T-cell (primary cell): ENCODE measurements at places on chromosomes 16 and 17.

DNA sequence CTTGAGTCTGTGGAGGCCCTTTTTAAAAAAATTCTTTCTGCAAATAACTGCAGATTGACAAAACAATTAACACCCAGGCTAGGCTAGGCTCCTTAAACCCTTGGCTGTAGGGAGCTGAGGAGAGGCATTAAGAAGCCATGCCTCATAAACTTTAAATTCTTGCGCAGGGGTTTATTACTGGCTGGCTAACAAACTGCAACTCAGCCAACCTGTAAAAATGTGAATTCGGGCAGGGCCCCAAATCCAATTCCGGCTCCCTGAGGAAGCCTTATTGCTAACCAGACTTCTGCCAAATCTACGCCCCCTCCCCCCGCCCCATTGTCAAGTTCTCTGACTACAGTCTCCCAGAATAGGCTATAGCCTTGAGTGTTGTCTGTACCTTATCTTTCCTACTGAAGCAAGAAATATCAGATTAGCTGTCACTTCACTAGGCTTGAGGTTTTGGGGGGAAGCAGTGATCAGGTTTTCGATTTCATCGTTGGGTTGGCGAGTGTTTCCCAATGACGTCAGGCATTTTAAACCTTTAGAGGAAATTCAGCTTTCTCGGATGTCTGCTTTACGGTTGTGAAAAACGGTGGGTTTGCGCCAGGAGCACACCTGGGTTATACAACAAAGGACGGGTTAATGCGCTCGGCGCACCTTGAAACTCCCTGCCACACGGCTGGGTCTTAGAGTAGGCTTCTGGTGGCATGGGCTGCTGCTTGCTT, 2.0 kb downstream of the CDH3 start:
- no peak for DNase-seq

DNA sequence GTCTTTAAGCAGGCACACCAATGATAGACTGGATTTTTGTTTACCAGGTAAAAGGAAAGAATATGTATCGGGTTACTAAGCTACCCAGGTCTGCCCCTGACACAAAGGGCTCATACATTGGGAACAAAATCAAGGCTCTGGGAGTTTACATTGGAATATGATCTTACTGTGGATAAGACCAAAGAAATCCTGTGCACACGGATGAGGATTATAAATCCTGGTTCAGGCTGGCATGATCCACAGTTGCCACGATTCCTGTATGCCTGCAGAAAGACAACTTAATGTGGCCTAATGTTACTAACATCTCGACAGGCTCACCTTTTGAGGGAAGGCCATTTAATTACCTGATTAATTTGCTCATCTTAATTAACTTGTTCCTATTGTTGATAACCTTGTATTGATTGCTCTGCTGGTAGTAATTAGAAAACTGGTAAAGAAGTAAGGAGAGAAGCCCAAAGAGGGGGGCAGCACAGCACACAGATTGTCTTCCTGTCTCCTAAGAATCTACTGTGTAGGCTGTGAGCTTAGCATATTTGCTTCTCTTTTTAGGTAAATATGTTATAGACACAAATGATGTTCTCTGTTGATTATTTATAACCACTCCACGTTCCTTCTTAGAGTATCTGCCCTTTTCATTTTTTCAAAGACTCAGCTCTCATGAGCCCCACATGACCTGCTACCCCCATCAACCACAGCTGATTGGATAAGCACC, 51.0 kb upstream of the TOX3 start:
- no peak for DNase-seq

DNA sequence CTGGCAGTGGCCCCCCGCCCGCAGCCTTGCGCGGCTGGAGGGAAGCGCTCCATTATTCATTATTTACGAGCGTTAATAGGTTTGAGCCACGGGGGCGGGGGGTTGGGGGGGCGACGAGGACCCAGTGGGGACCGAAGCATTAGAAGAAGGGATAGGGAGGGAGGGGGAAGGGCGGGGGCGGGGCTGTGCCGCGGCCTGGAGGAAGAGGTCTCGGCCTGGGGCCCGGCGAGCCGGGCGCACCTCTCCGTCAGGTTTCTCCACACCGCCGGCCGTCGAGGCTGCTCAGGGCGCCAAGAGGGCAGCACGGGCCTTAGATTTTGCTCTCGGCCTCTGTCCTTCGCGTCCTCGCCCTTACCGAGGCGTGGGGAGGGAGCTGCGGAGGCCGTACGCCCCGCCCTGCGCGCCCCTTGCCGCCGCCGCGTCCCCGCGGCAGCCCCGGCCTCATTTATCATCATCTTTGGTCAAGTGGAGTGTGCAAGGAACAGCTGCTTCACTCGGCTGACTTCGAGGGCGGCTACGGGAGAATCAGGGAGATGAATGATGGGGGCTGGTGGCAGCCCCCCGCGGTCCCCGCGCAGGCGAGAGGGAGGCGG, 54.2 kb downstream of the SREBF1 start:
- no peak for DNase-seq

- DNase-seq: no peak
Observed at GRCh38 chr17:73304971-73305812, 6.6 kb downstream of the CDC42EP4 start.

DNA sequence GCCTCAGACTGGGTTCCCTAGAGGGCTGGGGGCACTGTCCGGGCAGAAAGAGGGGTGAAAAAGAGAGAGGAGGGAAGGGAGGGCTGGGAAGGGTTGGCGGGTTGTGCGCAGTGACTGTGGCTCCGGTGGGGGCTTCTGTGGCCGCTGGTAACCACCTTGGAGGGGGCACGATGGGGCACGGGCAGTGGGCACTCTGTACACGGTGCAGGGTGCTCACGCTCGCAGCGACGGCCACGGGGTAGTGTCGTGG, 588 bp downstream of the PLLP start:
- DNase-seq: no peak

- no peak for DNase-seq
Observed at GRCh38 chr17:64130559-64131001, 636 bp upstream of the ERN1 start.
